SK-N-SH (cell line): ENCODE measurements at places on chromosomes 1 and 21. TPM values are rescaled to one million over a fixed set of nuclear protein-coding genes. Genes with fewer than 3 reads are reported as not detected.

GRCh38 chr1:10900251-10900651 lies 103.8 kb upstream of the CASZ1 start:
- no peak for DNase-seq

DNA sequence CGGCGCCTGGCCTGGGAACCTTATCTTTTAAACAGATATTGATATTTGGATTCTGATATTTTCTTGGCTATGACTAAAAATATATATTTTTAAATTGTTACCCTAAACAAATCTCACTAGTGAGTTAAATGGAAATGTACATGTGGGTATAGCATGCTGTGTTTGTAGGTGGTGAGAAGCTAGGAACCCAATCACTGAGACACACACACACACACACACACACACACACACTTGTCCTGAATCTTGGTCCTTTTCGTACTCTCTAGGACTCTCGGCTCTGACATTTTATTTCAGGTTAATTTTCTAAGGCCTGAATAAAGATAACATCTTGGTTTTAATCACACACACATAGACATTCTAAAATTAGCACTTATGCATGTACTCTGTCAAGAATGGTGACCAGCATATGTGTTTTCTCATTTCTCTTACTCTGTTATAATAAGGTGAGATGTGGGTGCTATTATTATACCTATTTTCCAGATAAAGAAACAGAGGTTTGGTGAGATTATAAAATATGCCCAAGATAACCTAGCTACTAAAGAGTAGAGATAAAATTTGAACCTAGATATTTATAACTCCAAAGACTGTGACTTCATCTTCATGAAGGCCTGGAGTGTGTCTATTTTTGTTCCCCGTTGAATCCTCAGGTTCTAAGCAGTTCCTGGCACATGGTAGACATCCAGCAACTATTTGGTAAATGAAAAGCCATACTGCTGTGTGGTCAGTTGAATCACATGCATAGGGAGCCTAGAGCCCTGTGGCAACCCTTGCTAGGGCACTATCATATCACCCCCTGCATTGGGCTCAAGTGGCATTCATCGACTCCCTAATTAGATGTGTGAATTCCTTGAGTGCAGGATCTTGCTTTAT lies 85.0 kb upstream of the RAB3GAP2 start:
- DNase-seq: no peak

GRCh38 chr1:112114540-112114939 lies 125.1 kb upstream of the KCND3 start:
- DNase-seq: no peak

The OVAAL gene
- polyA plus RNA-seq: not detected in 2 replicates

The CACHD1 gene
- polyA plus RNA-seq: 2.2 and 2.4 TPM in 2 replicates

The PTPRU gene
- 2.9 and 3.5 TPM in 2 replicates for polyA plus RNA-seq

DNA sequence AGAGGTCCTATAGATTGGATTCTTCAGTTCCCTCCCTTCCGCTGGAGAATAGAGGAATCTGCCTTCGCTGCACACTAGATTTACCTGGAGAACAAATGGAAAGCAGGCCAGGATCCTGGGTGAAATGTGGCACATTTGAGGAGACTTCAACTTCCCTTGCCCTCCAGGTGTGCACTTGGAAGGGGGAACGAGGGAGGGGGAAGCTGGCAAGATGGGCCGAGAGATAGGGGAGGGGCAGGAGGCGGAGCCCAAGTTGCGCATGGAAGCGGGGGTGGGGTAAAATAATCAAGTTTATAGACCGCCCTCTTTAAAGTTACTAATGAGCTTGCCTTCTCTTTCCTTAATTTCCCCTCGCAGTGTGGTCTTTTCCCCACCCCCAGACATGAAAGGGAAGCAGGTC lies 155.7 kb upstream of the CAMK1G start:
- DNase-seq: no peak

DNA sequence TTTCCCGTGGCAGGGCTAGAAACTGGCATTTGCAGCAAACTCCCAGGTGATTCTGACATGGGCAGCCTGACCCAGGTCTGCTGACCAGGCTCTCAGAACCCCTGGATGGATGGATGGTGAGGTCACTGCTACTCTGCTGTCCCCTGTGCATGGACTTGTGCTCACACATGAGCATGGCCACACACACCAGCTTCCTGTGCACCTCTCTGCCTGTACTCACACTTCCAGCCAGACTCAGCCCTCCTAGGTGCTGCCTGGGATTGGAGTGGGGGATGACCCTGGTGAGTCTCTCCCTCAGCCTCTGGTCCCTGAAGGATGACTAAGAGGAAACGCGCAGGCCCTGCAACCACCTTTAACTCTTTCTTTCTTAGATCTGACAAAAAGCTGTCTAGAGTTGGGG lies 361.1 kb downstream of the HHAT start:
- no peak for DNase-seq

GRCh38 chr1:213686983-213687382 lies 300.8 kb upstream of the PROX1 start:
- DNase-seq: no peak

The RUNX1 gene
- polyA plus RNA-seq: 9.9 and 17.1 TPM in 2 replicates

DNA sequence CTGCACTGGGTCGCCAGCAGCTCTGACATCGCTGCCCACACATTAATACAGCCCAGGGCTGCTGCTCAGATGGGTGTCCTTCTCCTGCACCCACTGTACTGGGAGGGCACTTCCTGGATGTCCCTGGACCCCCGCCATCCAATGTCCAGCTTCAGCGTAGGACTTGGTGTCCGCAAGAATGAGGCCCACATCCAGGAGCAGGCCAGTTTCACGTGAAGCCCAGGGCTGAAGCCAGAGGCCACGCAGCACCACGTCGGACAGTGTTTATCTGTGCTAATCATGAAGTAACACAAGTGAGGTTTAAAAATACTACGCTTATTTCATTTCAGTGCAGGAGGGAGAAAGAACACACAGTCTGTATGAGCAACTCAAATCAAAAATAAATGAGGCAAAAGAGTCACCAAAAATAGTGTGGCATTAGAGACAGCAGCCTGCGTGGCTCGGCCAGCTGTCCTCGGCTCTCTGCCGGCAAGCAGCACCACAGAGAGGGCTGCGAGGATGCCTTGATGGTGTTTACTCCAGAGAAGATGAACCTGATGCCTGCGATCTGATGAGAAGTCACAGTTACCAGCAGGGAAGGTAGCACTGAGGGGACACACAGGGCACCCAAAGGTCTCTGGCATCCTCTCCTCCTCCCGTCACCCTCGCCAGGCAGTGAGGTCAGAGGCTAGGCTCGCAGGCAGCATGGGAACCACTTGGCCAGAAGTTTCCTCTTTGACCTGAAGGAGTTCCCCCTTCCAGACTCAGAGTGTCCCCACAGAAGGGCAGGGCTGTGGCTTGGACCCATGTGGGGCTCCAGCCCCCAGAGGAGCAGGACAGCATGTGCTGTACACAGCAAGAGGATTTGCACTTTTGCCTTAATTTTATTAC lies 22.1 kb upstream of the NPHP4 start:
- no peak for DNase-seq

DNA sequence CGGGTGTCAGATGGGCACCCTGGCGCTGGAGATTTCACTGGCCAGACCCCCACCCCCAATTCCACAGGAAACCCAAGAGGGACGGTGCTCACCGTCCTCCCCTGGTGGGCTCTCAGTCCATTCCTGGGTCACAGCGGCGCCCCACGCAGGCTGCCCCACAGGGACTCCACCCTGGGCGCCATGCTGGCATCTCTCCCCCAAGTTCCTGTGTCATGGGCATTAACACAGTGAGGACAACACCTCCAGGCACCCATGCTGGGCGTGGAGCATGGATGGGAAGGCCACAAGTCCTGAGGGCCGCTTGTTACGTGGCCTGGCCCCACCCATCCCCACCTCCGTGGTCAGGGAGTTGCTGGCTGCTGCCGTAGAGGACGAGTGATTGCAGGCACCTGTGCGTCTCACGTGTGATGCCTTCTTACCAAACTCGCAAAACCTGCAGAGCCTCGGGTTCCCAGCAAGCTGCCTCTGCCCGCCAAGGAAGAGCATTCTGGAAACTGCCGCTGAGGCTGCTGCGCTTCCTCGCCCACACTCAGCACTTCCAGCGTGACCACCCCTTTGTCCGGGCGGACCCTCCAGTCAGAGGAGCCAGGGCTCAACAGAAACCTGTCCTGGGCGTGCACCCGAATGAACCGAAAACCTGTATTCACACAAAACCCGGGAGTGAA lies 60.3 kb downstream of the SLX9 start:
- no peak for DNase-seq

- peak; percentile 72 for DNase-seq
These were observed 458.0 kb upstream of the VAMP3 start for GRCh38 chr1:7313081-7313546.

GRCh38 chr21:45013260-45013841 lies 61.0 kb upstream of the ADARB1 start:
- no peak for DNase-seq

GRCh38 chr1:36842448-36842847 lies 191.9 kb downstream of the GRIK3 start:
- DNase-seq: no peak

- no peak for DNase-seq
These were observed 658.7 kb upstream of the CHRM3 start for GRCh38 chr1:238727670-238728069.

GRCh38 chr1:35683012-35683411 lies 35.7 kb downstream of the C1orf216 start:
- no peak for DNase-seq

The MOV10 gene
- polyA plus RNA-seq: 81.0 and 87.4 TPM in 2 replicates

The ITLN2 gene
- polyA plus RNA-seq: not detected in 2 replicates

The ADAMTS4 gene
- 1.2 and 1.6 TPM in 2 replicates for polyA plus RNA-seq

- DNase-seq: no peak
These were observed 49.5 kb downstream of the SETD4 start for GRCh38 chr21:36010801-36011200.

The GBP1 gene
- 6.9 and 7.4 TPM in 2 replicates for polyA plus RNA-seq

GRCh38 chr1:206512851-206513180 lies 5.5 kb downstream of the RASSF5 start:
- no peak for DNase-seq

DNA sequence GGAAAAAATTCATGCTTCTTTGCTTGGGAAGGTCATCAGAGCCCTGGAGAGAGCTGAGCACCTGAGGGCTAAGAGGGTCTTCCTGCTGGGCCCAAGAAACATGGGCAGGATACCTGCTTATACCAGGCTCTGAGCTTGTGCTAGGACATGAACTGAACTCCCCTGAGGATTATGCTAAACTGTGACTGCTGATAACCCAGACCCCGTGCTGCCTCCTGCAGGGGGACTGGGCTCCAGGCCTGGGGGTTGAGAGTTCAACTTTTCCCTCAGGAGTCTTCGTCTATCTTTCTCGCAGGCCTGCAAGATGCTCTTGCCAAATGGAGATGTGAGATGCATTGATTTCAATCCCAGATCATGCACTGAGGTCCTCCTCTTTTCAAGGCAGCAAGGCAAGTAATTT lies 368.5 kb downstream of the HHAT start:
- no peak for DNase-seq

DNA sequence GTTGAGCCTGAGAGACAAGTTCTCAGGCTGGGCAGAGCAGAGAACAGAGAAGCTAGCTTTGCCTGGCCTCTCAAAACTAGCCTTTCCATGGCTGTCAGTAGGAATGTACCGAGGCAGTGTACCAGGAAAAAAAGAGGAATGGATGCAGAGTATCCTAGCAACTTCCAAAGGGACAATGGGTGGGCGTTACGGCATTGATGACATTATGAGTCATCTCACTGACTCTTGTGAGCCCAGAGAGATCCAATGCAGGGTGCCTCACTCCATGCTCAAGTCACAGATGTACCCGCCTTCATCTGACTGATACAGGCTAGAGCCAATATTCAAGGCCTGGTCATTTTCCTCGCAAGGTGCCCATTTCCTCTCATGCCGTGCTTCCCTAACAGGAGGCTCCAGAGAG lies 51.4 kb upstream of the C8B start:
- DNase-seq: no peak

GRCh38 chr1:206723805-206724472 lies 39.2 kb downstream of the MAPKAPK2 start:
- DNase-seq: no peak

The CD1D gene
- polyA plus RNA-seq: not detected in 2 replicates

DNA sequence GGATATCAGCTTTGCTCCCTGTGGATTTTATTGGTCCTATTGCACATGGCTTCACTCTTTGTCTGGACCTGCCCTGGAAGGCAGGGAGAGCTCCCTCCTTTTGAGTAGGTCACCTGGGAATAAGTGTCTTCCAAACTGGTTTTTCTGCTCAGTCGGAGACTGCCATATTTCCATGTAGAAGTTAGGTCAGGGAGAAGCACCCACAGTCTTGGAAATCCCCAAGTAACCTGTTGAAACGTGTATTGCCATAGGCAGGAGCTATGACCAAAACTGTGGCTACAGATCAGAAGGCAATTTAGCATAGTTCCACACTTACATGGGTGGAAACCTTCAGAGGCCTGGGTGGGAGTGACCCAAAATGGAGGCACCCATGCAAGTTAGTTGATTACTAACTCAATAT lies 3.5 kb upstream of the GNG12 start:
- DNase-seq: no peak

The HSPB7 gene
- 0.05 and 0.23 TPM in 2 replicates for polyA plus RNA-seq

The C8B gene
- polyA plus RNA-seq: not detected in 2 replicates

The FAM43B gene
- not detected in 2 replicates for polyA plus RNA-seq
